ENCODE measurements at places on chromosomes 13 and 19. TPM values are rescaled to one million over a fixed set of nuclear protein-coding genes. Genes with fewer than 3 reads are reported as not detected.

GRCh38 chr13:32081591-32081990 is 50.0 kb downstream of the FRY start:
- DNase-seq: no peak

- no peak for DNase-seq
Measured at GRCh38 chr19:16327501-16327900, 2.9 kb downstream of the KLF2 start.

DNA sequence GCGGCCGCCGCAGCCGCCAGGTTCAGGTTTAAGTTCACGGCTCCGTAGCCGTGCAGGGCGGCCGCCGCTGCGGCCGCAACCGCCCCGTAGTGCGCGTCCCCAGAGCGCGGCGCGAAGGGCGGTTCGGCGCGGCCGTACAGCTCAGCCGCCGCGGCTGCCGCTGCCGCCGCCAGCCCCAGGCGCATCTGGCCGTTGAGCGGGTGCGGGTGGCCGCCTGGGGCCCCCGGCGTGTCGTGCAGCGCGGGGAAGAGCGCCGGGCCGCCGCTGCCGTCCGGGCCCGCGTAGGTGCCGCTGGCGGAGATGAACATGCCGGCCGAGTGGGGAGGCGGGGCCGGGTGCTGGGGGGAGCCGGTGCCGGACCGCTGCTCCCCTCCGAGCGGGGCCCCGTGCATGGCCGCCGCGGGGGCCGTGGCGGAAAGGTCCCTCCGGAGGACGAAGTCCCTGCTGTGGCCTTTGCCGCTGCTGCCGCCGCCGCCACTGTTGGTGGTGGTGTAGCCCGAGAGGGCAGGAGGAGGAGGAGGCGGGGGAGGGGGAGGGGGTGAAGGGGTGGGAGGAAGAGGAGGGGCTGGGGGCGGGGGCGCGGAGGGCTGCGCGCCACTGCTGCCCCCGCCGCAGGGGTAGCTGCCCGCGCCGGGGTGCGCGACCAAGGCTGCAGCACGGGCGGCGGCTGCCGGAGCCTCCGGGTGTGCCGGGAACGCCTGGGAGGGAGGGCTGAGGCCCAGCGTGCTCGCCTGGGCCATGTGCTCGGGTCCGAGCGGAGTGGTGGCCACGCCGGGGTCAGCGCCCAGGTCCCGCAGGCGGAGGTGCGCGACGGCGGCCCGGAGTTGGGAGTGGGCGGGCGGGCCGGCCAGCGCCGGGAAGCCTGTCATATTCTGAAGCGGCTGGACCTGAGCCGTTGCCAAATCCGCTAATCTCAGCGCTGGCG is 654 bp downstream of the ZIC5 start:
- DNase-seq: peak; percentile 69

DNA sequence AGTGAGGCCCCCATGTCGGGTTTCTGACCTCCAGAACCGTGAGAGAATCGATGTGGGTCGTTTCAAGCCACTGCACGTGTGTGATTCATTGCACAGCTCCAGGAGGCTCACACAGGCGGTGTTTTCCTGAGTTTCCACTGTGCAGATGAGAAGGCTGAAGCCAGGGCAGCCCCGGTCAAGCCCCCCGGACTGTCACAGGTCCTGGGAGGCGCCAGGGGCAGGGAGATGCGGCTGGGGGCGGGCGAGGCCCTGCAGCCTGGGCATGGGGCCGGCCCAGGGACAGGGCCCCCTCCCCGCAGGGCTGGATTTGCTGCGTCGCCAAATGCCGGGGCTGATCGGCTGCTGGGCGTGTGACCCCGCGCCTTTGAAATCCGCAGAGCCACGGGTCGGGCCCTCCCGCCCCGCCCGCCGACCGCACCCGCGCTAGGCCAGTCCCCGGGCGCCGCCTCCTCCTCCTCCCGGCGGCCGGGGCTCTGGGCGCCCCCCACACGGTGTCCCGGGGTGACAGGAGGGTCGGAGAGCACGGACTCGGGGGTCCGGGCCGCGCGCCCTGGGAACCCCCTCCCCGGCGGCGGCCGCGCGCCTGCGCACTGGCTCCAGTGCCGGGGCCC is 9.9 kb upstream of the MKNK2 start:
- DNase-seq: peak; percentile 74

- DNase-seq: no peak
Measured at GRCh38 chr13:99215184-99215830, 14.7 kb downstream of the UBAC2 start.

DNA sequence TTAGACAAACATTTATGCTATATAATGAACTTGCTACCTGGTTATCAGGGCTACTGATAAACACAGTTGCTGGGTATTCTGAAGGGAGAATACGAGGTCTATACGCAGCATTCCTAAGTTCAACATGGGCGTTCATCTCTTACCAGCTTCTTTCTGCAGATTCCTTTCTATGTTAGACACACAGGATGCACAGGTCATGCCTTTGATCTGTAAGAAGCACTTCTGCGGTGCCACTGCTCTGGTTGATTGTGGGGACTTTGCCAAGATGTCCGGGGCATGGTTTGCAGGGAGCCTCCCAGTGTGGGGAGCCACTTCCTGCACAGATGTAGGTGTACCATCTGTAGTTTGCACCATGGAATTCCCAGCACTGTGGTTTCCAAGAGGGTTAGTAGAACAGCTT is 40.9 kb downstream of the ATP7B start:
- DNase-seq: no peak

Gene RNF113B
- polyA plus RNA-seq: 0.19 TPM
